D721Med (cell line): ENCODE measurements at places on chromosomes 5 and 9.

DNA sequence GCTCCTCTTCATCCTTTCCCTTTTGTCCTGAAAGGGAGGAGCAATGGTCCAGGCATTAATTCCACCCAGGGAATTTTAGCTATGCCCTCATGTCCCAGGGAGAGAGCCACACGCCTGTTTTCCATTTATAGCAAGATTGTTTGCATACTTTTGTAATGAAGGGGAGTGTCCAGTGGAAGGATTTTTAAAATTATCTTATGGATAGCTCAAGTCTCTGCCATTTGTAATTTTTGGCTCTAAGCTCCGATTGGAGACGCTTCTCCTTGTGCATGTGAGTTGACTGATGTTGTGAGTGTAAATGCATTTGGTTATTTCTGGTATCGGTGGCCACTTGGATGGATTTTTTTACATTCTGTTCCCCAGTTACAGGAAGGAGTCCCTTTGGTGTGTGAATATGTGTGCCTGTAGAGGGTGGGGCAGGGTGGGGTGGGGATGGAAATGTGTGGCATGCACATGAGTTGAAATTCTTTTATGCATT is 7.2 kb upstream of the RPL26L1 start:
- DNase-seq, result no peak

DNA sequence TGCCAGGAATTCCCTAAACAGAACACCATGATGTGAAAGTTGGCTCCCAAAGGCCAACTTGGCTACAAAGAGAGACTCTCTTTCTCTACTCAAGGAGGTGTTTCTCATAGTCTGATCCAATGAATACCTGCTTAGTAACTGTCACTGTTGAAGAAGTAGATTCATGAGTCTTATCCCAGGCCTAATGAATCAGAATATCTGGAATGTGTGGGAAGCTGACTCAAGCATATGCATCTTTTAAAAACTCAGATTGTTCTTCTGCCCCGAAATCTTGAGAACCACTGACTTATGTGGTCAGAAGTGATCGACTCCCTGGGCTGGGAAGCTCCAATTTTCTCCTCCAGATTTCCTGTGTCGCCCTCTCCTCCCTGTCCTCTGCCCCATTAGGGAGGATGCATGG is 345.6 kb downstream of the PLK2 start:
- no peak for DNase-seq

DNA sequence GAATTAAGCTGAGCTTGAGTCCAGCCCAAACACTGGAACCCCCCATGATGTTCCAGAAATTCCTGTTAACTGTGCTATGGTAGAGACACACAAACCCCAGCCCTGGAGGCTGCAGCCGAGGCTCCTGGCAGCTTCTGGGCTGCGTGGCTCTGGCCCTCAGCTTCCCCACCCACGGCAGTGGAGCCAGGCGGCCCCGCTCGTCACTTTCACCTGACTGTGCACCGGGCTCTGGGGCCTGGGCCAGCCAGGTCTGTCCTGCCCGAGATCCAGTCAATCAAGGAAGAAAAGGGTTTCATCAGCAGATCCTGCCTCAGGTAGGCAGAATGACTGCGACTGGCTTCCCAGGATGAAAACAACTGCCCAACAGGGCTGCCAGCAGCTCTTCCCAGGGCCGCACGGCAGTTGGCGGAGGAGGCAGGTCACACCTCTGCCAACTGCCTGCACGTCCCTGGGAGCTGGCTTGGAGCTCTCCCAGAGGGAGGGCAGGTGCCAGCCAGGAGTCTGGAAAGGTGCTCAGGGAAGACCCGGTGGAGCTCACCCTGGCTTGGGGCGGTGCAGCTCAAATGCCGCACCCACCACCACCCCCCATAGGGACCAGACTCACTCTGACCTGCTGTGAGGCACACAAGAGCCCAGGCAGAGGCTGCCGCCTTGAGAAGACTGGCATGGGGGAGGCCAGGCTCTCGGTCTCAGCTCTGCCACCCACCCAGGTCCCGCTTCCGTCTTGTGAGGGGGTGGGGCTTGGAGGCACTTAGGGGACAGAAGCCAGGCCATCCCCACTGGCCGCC is 20.7 kb downstream of the BRD3 start:
- DNase-seq, result no peak

- DNase-seq, result no peak
Measured at GRCh38 chr9:136678624-136679023, 8.6 kb downstream of the AGPAT2 start.

DNA sequence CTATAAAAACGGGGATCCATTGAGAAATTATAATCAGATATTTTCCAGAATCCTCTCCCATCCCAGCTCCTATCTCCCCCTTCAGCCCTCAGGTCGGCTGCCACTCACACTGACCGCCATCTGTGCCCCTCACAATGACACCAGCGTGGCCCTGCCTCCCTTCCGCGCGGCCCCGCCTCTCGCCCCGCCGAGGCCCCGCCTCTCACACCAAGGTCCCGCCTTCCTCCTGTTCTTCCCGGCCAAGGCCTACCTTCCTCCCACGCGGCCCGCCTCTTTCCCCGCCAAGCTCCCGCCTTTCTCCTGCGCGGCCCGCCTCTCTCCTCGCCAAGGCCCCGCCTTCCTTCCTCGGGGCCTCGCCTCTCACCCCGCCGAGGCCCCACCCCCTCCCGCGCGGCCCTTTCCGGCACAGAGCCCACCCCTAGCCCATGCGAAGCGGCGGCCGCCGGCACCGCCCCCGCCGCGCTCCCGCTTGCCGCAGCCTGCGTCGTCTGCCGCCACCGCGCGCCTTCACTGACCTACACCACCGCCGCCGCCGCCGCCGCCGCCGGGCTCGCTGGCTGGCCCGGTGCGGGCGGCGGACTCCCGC is at the start of gene DNAJC21:
DNAJC21 (plus strand) TSS at position 426 of the 586 bp plus-strand sequence. CDS start 261 bp downstream, outside the sequence.
- DNase-seq, result peak; percentile 74

GRCh38 chr9:109487247-109487646 is 10.9 kb downstream of the PTPN3 start:
- no peak for DNase-seq

- no peak for DNase-seq
Measured at GRCh38 chr5:96642281-96642640, 19.9 kb upstream of the CAST start.

DNA sequence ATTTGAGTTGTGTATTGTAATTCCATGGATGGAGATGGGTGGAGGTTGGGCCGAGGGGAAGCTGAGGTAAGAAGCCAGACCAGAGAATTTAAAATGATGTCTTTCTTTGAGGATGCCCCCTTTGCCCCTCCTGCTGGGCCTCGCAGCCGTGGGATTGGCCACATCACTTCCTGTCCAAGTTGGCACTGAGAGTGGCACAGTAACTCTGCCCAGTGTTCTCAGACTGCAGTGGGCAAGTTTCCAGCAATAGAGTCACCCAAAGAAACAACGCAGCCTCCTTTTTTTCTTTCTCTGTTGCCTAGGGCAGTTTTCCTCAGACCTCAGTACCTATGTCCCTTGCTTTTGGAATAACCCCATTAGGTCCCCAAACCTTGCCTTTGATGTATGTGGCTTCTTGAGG is 306.6 kb upstream of the DMRT1 start:
- no peak for DNase-seq
